Activated CD4-positive, alpha-beta memory T cell treated with anti-CD3 and anti-CD28 coated beads for 36 hours (primary cell): ENCODE measurements at places on chromosomes 7 and 10. TPM values are rescaled to one million over a fixed set of nuclear protein-coding genes. Genes with fewer than 3 reads are reported as not detected.

GRCh38 chr7:95684037-95684436, 87.7 kb upstream of the PDK4 start:
- no peaks in the 10 kb centered on the region for H3K27me3 ChIP-seq
- no peak for DNase-seq
- H3K4me1 ChIP-seq = no peaks in the 10 kb centered on the region
- H3K36me3 ChIP-seq = no peaks in the 10 kb centered on the region
- H3K4me3 ChIP-seq = no peak overlapping the region
- H3K27ac ChIP-seq = no peak overlapping the region

DNA sequence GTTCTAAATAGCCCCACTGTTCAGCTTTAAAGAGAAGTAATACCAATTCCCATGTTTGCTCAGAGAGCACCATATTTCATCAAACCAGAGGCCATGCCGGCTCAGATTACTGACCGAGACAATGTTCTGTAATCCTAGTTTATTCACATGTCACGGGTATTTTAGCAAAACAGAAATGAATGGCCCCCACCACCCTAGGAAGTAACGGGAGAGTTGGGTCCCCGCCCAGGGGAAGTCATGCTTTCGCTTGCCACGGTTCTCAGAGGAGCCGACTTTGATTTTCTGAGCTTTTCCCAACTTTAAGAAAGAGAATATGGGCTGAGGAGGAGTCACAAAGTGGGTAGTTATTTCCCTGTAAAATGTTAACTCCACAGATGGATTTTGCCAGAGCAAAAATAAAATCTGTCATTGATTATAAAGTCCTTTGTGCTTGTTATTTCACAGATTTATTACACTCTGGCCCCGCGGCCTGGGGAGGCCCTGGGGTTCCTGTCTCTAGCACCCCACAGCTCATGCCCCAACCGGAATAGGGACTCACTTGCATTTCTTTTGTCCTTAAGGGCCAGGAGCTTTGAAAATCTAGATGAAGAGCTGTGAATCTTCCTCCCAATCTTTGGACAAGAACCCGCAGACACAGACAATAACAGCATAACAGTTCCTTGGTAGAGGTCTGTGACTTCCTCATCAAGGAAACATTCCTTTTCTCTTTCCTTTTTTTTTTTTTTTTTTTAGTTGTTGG, 3.7 kb upstream of the GDF10 start:
- no peaks in the 10 kb centered on the region for H3K36me3 ChIP-seq
- H3K4me1 ChIP-seq = peaks cover 9% of the 10 kb centered on the region
- no peak overlapping the region for H3K4me3 ChIP-seq

DNA sequence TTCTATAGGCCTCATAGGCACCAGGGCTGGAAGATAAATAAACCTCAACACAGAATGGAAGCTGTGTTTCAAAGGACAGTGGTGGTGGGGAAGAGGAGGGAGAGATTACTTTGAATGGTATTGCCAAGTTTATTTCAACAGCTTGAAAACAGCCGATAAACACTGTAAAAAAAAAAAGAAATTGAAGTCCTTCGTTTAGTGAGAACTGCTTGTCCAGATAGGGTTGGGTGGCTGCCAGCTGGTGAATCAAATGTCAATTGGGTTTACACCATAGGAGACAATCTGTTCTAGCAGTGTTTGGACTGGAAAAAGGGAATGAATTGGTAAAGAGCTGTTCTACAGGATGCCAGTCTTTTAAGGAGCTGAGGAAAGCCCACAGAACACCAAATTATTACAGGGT, 254.8 kb downstream of the PHF14 start:
- peaks cover 2% of the 10 kb centered on the region for H3K4me1 ChIP-seq
- no peaks in the 10 kb centered on the region for H3K36me3 ChIP-seq
- H3K27ac ChIP-seq = no peak overlapping the region
- DNase-seq = no peak

DNA sequence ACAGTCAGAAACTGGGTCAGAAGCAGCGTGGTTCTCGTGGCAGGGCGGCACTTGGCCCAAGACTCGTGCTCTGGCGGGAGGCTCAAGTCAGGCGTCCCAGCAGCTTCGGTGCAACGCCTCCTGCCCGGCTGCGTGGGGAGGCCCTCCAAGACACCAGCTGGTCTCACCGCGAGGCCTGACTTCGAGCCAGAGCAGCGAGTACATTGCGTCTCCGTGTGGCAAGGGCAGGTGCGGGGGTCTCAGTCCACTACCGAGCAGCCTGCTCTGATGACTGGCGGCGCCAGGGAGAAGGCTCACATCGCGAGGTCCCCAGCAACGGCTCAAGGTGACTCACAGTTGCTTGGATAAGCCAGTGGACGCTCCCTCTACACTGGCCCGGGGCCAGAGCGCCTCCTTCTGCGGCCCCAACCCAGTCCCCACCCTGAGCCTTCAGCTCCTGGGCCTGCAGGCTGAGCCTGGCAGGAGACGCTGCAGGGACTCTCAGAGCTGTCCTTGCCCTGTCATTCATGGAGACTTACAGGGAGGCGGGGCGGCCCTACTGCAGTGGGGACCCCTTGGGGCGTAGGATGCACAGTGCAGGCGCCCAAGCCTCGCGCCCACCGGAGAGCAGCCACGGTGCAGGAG, 41.9 kb upstream of the PRKAR1B start:
- H3K4me3 ChIP-seq = no peak overlapping the region
- DNase-seq = no peak
- no peak overlapping the region for H3K27ac ChIP-seq
- peaks cover 17% of the 10 kb centered on the region for H3K36me3 ChIP-seq
- no peaks in the 10 kb centered on the region for H3K4me1 ChIP-seq

GRCh38 chr7:36781011-36781738, 56.9 kb upstream of the AOAH start:
- peak; percentile 30 for DNase-seq
- peaks cover 74% of the 10 kb centered on the region for H3K4me1 ChIP-seq

- no peak for DNase-seq
- H3K27me3 ChIP-seq = no peaks in the 10 kb centered on the region
- H3K36me3 ChIP-seq = no peaks in the 10 kb centered on the region
- no peaks in the 10 kb centered on the region for H3K4me1 ChIP-seq
- no peak overlapping the region for H3K27ac ChIP-seq
Observed at GRCh38 chr7:117908031-117908795, 35.0 kb upstream of the CTTNBP2 start.

- H3K27me3 ChIP-seq = peaks cover 19% of the 10 kb centered on the region
- no peak overlapping the region for H3K4me3 ChIP-seq
- no peak for DNase-seq
Observed at GRCh38 chr10:94412449-94412848, 10.1 kb downstream of the TBC1D12 start.

- no peaks in the 10 kb centered on the region for H3K27me3 ChIP-seq
- DNase-seq = no peak
- H3K4me1 ChIP-seq = peaks cover 39% of the 10 kb centered on the region
- H3K27ac ChIP-seq = no peak overlapping the region
- no peaks in the 10 kb centered on the region for H3K36me3 ChIP-seq
- no peak overlapping the region for H3K4me3 ChIP-seq
Observed at GRCh38 chr10:74910241-74910975, 84.0 kb downstream of the KAT6B start.

DNA sequence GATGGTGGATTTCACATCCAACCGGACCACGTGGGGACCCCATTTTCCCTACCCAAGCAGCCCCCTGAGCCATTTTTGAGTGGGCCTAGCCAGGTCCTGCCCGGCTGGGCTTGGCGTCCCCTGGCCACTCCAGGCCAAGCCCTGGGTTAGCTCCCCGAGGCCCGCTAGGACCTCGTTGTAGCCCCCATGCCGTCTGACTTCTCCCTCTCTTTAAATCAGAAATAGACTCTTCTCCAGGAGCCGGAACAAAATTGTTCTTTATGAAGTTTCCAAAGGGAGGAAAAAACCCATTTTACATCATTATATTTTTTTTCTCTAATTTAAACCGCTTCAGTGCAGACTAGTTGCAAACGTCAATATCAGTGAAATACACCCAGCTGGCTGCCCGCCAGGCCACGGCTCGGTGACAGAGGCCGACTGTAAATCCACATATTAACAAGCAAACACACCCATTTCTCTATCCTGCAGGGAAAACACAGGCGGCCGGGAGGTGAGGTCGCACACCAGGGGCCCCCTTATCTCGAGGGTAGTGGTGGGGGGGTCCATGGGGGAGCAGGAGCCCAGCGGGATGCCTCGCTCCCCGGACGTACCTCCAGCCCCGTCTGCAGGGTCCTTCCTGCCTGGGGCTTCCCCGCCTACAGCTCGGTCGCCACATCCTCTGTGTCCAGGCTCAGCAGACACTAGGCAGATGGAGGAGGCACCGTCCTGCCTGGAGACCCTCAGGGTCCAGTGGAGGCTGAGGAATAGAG, 72.7 kb downstream of the ELFN1 start:
- H3K36me3 ChIP-seq = no peaks in the 10 kb centered on the region
- H3K27me3 ChIP-seq = peaks cover 3% of the 10 kb centered on the region
- peaks cover 18% of the 10 kb centered on the region for H3K4me1 ChIP-seq
- no peak overlapping the region for H3K27ac ChIP-seq
- peak overlapping the region; percentile 45 for H3K4me3 ChIP-seq

DNA sequence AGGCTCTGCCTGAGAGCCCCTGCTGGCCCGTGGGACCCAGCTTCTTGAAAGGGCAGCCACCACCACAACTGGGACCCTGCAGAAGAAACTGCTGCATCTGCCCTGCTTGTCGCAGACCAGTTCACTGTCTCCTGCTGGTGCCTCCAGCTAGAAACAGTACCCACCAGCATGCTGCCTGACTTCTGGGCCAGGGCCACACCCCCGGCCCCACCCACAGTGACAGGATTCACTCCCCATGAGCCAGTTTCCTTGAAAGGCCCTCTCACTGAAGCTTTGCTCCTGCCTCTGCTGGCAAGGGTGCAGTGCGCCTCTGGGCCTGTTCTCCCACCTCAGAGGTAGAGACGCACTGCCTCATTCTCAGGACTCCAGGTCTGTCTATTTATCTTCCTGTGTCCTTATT, 32.4 kb downstream of the ANXA11 start:
- DNase-seq = no peak
- H3K4me1 ChIP-seq = peaks cover 26% of the 10 kb centered on the region
- H3K27ac ChIP-seq = no peak overlapping the region
- no peak overlapping the region for H3K4me3 ChIP-seq
- no peaks in the 10 kb centered on the region for H3K27me3 ChIP-seq

GRCh38 chr10:71389768-71390460, 6.8 kb upstream of the CDH23 start:
- no peaks in the 10 kb centered on the region for H3K4me1 ChIP-seq
- H3K4me3 ChIP-seq = no peak overlapping the region
- no peak overlapping the region for H3K27ac ChIP-seq
- peaks cover 11% of the 10 kb centered on the region for H3K27me3 ChIP-seq
- no peaks in the 10 kb centered on the region for H3K36me3 ChIP-seq

DNA sequence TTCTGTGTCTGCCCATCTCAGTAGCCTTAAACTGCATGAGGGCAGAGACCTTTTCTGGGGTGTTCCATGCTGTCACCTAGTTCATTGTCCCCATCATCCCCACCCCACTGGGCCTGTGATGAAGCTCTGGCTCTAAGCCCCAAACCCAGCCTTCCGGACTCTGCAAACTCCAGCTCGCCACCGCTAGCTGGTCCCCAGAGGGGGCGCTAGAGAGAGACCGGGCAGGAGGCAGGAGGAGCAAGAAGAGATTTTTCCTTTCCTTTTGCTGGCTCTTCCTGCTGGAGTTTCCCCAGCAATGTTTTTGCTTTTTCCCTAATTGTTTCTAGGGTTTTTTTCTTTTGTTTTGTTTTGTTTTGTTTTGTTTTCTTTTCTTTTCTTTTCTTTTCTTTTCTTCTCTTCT, 234.4 kb downstream of the TEX36 start:
- no peaks in the 10 kb centered on the region for H3K36me3 ChIP-seq
- DNase-seq = no peak
- H3K27ac ChIP-seq = no peak overlapping the region
- no peak overlapping the region for H3K4me3 ChIP-seq
- H3K27me3 ChIP-seq = no peaks in the 10 kb centered on the region

GRCh38 chr10:11260170-11260569, 242.5 kb downstream of the CELF2 start:
- H3K27ac ChIP-seq = peak overlapping the region; percentile 1
- H3K27me3 ChIP-seq = no peaks in the 10 kb centered on the region
- no peak overlapping the region for H3K4me3 ChIP-seq

DNA sequence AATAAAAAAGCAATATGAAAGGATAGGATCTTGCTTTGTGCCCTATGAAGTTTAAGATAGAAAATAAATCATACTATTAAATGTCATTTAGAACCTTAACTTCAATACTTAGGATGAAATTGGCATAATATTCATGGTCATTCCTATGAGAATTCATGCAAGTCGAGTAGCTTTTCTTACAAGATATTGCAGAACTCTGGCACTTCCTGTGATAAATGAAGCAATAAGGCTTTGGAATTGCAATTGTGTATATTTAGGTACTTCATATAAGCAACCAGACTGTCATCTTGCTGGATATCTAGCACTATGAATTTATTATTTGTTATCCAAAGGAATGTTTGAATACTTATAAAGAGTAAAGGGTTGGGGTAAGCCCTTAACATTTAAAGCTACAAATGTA, 116.5 kb downstream of the ZNF438 start:
- no peak overlapping the region for H3K27ac ChIP-seq
- H3K27me3 ChIP-seq = no peaks in the 10 kb centered on the region
- H3K36me3 ChIP-seq = no peaks in the 10 kb centered on the region
- no peak for DNase-seq

DNA sequence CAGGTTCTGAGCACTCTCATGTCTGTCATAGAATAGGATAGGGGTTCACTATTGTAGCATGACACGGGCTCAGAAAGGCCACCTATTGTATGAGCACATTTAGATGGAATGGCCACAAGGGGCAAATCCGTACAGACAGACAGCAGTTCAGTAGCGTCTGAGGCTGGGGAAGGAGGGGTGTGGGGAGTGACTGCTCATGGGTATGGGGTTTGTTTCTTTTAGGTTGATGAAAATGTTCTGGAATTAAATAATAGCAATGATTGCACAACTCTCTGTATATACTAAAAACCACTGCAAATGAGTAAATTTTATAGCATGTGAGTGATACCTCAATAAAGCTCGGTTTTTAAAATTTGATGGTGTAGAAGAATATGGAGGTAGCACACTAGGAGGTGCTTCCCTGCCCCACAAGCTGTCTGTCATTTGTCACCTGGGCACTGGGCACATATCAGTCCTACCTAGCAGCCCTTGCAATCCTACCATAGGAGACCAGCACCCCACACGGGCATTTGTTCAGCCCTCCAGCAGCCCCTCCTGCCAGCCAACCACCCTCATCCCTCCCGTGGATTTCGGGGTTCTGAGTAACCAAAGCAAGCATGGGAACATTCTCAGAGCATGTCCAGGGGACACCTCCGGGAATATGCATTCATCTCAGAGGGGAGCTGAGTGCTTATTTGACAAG, 35.2 kb downstream of the KCNMA1 start:
- H3K36me3 ChIP-seq = no peaks in the 10 kb centered on the region
- no peaks in the 10 kb centered on the region for H3K27me3 ChIP-seq
- H3K4me3 ChIP-seq = no peak overlapping the region
- no peak for DNase-seq
- H3K4me1 ChIP-seq = no peaks in the 10 kb centered on the region

GRCh38 chr10:121188005-121188404, 336.8 kb downstream of the WDR11 start:
- H3K27ac ChIP-seq = no peak overlapping the region
- DNase-seq = no peak
- no peak overlapping the region for H3K4me3 ChIP-seq
- H3K36me3 ChIP-seq = no peaks in the 10 kb centered on the region
- H3K27me3 ChIP-seq = no peaks in the 10 kb centered on the region

The PAPOLB gene
- not detected for total RNA-seq

The GDF10 gene
- 0.56 TPM for total RNA-seq

The RPP30 gene
- 108 TPM for total RNA-seq

The ABCB1 gene
- total RNA-seq = 4.7 TPM

The UTF1 gene
- total RNA-seq = not detected

The AMPH gene
- not detected for total RNA-seq

The VGF gene
- total RNA-seq = not detected

The ITGA8 gene
- total RNA-seq = not detected

The BEND7 gene
- total RNA-seq = not detected

The CLDN12 gene
- total RNA-seq = 8.3 TPM

The CDC14C gene
- not detected for total RNA-seq

The FAM25G gene
- total RNA-seq = not detected

The SPDYE2 gene
- not detected for total RNA-seq

The ELAPOR2 gene
- total RNA-seq = 4.1 TPM

The CCDC186 gene
- 12.6 TPM for total RNA-seq
